ENCODE measurements at places on chromosomes 2 and 18.

DNA sequence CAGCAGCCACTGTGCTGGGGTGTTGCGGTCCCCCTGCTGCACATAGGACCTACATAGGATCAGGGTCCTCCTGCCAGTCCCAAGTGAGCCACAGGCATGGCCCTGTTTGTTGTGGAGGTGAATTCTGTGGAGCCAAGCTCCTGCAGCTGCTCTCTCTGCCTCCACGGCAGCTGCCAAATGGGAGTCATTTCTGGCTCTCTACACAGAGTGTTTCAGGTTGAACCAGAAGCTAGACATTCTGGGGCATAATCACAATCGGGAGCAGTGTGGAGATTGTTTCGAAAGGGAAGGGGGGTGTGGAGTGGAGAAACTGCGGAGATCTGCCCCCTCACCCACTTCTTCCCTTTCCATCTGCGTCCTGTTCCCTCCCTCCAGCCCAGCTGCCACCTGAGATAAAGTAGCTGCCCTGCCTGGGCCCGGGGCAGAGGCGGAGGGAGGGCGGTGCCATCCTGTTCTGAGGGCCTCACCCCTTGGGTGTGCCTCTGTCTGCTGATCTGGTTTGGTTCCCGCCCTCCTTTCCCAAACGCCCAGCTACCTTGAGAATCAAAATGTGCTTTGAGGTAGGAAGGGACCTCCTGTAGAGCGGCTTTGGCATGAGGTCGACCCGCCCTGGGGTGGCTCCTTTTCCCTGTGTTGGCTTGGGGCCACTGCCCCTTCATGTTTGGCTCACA lies 139.4 kb downstream of the WDSUB1 start:
- no peak for DNase-seq

DNA sequence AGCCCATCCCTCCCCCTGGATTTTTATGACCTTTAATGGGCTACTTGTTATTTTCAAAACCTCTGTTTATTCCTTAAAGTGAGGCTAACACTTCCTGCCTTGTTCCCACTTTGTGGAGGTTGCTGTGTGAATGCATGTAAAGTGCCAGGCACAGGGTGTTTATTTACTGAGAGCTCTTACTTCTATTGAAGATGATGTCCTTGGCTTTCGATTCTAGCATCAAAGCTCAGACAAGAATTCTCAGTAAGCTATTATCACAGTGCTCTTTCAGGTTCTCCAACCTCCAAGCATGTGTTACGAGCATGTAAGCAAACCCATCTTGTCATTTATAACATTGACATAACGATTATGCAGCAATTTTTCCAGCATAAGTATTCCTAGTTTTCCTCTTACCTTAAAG lies 44.2 kb downstream of the DPYSL5 start:
- no peak for DNase-seq

DNA sequence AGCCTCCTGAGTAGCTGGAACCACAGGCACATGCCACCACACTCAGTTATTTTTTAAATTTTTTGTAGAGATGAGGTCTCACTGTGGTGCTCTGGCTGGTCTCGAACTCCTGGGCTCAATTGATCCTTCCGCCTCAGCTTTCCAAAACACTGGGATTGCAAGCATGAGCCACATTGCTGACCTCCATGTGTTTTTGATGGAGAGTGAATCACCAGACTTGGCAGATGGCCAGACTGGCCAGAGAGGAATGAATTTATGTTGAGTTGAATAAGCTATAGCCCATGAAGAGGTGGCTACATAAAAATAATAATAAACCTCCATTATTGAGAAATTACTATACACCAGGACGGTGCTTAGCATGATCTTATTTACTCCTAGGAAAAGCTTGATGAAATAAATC lies 91.5 kb downstream of the MREG start:
- DNase-seq: no peak

- DNase-seq: no peak
Measured at GRCh38 chr2:198134293-198134955, 330.0 kb downstream of the PLCL1 start.

DNA sequence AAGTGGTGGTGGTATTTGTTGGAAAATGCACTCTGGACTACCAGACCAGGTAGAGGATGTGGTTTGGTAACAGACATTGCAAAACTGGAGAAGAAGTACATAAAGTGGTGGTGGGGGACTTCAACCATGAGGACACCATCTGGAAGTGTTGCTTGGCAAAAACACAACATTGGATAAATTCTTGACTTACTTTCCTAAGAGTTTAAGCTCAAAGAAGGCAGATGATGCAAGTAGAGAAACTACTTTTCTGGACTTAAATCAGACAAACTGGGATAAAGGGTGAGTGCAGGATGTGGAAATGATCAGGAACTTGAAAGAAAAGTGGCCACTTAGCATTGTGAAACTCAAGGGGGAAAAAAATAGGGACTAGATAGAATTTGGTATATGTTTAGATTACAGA lies 487.4 kb downstream of the ZEB2 start:
- DNase-seq: no peak

- DNase-seq: no peak
Measured at GRCh38 chr2:149564097-149564496, 23.5 kb downstream of the MMADHC start.

DNA sequence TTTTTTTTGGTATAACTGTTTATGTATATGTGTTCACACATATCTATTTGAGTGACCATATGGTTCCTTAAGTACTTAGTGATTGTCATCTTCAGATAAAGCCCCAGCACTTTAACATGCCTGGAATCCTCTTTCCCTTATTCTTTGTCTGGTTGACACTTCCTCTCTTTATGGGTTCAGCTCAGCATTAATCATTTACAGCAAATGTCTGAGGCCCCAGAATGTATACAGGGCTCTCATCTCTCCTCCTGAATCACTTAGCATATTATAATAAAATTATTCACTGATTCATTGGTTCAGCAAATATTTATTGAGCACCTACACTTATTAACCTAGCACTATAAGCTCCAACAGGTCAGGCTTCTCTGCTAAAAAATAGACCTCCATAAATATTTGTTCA lies 43.5 kb upstream of the CD28 start:
- no peak for DNase-seq

DNA sequence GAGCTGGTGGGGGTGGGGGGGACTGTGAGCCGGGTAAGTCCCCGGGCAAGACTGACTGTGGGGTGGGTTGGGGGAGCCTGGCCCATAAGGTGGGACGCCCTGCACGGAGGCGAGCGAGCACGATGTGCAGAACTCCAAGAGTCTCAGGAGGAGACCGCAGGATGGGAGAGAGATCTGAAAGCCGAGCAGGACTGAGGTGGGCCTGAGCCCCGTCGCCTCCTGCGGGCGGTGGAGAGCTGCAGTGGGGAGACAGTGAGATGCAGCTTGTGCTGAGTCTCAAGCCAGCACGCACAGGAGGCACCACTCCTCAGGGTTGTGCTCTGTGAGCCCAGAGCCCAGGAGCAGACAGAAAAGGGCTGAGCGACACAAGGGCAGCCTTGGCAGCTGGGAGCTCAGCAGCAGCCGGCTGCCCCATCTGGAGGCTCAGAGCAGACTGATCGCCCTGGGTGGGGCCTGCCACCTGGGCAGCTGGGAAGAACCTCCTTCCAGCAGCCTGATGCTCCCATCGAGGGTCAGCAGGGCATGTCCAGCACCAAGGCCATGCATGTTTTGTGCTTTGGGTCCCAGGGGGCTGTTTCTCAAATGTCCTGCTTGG lies 15.9 kb downstream of the ARHGEF4 start:
- DNase-seq: no peak

DNA sequence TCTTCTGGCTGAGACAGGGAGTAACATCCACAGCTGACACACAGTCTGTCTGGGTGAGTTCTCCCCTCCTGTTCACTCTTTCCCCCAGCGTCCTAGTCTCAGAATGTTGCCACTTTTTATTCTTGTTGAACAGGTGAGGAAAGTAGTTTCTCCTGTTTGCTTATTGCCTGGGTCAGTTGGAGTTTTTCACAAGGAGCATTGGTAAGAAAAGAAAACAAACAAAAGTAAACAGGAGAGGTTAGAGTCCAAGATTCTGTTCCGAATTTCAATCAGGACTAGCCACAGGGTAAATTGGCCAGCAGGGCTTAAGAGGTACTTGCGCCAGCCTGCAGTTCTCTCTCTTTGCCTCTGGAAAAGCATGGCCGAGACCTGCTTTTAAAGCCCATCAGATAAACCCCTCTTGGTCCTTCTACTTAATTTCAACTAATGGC lies 255.0 kb upstream of the EPAS1 start:
- DNase-seq: no peak

- no peak for DNase-seq
Measured at GRCh38 chr2:226139759-226140158, 659.9 kb downstream of the IRS1 start.

- DNase-seq: no peak
Measured at GRCh38 chr2:142426064-142426463, 295.2 kb upstream of the LRP1B start.

DNA sequence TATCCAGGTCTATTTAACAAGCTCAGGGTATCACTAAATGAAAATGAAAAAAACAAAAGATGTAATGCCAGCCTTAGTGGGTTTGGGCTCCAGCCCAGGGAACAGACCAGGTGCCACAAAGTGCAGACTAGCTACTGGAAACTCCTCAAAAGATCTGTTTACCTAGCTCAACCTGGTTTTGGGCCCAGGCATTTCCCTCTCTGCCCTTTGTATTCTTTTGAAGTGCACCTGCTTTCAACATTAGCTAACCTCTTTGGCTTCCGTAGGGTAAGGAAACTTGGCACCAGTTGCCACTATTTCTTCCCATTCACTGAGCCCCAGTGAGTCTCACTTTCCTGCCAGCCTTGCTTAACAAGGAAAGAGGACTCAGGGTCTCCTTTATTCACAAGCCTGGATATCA lies 123.6 kb upstream of the CDCA7 start:
- DNase-seq: no peak

GRCh38 chr2:113276761-113277425 lies 1.8 kb downstream of the PAX8 start:
- DNase-seq: no peak
